ENCODE measurements at places on chromosomes 12 and 14.
A peak's percentile ranks its signal among the peaks of the same experiment; 100 is the strongest.

GRCh38 chr14:93531644-93532043, 100.9 kb downstream of the UNC79 start:
- no peak for DNase-seq

- no peak for DNase-seq
These were observed 75.5 kb downstream of the AVPR1A start for GRCh38 chr12:63075376-63076060.

- no peak for DNase-seq
These were observed 61.7 kb upstream of the AMIGO2 start for GRCh38 chr12:47141459-47141858.

- DNase-seq = peak; percentile 68
These were observed 5.8 kb downstream of the EFS start for GRCh38 chr14:23359167-23359626.

- no peak for DNase-seq
These were observed 1.6 kb downstream of the LRRC43 start for GRCh38 chr12:122184517-122184916.

DNA sequence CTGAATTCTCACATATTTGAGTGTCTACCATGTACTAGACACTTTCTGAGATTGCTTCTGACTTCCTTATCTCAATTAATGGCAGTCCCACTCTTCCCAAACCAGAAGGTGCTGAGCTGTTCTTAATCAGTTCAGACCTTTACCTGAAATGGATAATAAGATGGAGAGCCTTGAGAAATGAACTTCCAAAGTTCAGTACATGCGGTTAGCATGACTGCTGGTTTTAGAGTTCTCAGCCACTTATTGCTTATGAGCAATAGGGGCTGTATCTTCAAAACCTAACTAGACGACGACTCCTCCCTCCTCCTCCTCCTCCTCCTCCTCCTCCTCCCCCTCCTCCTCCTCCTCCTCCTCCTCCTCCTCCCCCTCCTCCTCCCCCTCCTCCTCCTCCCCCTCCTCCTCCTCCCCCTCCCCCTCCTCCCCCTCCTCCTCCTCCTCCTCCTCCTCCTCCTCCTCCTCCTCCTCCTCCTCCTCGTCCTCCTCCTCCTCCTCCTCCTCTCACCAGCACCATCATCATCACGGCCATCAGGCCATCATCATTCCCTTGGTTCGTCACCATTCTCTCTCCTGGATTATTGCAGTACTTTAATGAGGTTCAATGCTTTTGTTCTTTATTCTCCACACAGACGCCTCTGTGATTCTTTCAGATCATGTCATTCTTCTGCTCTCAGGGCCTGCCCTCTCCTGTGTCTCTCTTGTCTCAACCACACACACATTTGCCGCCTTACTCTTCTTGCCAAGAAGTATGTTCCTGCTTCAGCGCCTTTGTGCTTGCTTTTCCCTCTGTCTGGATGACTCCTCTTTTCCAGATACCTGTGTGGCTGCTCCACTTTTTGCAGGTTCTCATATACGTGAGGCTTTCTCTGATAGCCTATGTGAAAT, 2.7 kb downstream of the PCNX1 start:
- no peak for DNase-seq

- DNase-seq = no peak
These were observed 174.0 kb downstream of the SLC2A13 start for GRCh38 chr12:39931857-39932256.

GRCh38 chr14:88547386-88547780, 7.4 kb downstream of the PTPN21 start:
- DNase-seq = no peak

DNA sequence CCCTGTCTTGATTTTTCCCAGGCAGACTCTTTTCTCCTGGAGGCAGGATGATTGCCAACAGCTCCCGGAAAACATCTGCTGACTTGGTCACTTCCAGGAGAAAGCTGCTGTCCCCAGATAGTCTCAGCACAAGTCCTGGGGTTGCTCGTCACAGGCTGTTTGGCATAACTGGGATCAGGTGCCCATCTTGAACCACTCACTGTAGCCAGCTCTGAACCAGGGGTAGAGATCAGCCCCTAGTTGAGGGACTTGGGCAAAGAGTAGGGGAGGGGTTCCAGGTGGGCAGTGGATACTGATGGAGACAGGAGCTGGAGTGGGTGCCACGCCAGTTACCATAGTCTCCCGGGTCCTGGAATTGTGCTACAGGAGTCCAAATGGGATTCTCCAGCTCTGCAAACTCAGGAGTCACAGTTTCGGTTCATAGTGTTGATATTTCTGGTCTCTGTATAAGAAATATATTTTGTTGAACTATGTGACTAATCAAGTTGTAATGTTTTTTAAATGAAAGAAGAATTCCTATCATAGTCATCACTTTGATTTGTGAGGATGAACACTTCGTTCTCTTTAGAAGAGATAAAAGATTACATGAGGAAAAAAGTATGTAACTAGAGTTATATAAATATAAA, 1154.5 kb downstream of the AACS start:
- DNase-seq = no peak

GRCh38 chr12:92079054-92079385, 66.6 kb downstream of the BTG1 start:
- no peak for DNase-seq

GRCh38 chr12:111271674-111272418, 97.0 kb downstream of the PHETA1 start:
- DNase-seq = no peak

DNA sequence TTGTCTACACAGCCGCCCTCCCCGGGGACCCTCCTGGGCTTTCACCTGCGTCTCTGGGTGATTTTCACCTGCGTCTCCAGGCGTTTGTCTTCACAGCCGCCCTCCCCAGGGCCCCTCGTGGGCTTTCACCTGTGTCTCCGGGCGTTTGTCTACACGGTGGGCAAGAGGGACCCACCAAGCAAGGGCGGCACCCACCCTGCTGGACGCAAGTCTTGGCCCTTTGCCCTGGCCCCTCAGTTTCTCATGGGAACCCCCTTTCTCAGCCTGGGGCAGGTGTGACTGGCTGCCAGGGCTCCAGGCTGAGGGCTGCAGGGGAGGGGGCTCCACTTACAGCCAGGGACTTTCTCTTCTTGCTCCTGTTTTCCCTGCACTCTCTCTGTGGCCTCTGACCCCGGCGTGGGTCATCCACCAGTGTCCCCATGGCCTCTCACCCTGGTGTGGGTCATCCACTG, 68.6 kb upstream of the GALNT9 start:
- no peak for DNase-seq

GRCh38 chr14:20436363-20436755, 393 bp upstream of the KLHL33 start:
- no peak for DNase-seq

GRCh38 chr14:24398653-24399446, at the start of gene NYNRIN:
Gene NYNRIN, plus strand, starts transcription at chr14:24399003. Its CDS starts 244 bp downstream, at chr14:24399247.
- peak; percentile 86 for DNase-seq

DNA sequence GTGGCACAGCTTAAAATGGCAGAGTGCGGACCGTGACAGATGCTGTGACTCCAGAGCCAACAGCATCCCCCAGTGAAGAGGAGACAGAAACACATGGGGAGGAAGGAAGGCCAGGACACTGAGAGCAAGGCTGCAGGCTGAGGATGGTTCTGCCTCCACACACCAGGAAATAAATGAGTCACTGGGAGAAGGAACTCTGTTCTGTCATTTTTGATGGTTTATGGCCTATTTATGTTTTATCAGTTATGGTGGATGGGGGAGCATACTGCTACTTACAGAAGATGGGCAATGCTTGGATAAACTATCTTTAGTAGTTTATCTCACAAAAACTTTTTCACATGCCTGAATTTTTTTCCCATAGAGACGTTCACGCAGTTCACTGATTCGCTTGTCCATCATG, 33.8 kb downstream of the ZFYVE21 start:
- DNase-seq = peak; percentile 20

GRCh38 chr12:18750085-18750484, 12.2 kb downstream of the CAPZA3 start:
- no peak for DNase-seq

- no peak for DNase-seq
These were observed 231.9 kb downstream of the SLC25A21 start for GRCh38 chr14:36940476-36940875.

DNA sequence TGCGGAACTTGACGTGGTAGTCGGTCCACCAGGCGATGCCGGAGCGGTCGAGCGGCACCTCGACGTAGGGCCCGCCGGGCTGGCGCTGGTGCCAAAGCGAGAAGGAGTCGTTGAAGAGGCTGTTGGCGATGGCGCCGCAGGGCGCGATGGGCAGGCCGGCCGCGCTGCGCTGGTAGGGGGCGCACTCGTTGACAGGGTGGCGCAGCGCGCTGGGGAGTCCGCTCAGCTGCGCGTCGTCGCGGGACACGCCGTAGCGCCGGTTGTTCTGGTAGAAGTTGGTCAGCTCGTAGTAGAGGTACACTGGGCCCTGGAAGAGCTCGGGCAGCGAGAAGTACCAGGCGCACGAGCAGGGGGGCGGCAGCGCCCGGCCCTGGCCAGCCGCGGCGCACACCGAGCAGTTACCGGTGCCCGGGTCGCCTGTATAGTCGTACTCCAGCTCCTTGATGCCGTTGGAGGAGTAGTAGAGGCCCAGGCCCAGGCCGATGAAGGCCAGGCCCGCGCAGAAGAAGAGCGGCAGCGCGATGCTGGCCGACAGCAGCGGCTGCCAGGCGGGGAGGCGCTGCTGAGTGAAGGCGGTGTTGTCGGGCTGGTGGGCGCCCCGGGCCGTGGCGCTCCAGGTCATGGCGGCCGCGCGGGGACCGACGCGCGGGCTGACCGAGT, 482 bp downstream of the TMEM30B start:
- peak; percentile 91 for DNase-seq

GRCh38 chr12:30877105-30877875, 49.3 kb upstream of the TSPAN11 start:
- DNase-seq = no peak

GRCh38 chr12:76152181-76152807, 67.8 kb upstream of the NAP1L1 start:
- no peak for DNase-seq

DNA sequence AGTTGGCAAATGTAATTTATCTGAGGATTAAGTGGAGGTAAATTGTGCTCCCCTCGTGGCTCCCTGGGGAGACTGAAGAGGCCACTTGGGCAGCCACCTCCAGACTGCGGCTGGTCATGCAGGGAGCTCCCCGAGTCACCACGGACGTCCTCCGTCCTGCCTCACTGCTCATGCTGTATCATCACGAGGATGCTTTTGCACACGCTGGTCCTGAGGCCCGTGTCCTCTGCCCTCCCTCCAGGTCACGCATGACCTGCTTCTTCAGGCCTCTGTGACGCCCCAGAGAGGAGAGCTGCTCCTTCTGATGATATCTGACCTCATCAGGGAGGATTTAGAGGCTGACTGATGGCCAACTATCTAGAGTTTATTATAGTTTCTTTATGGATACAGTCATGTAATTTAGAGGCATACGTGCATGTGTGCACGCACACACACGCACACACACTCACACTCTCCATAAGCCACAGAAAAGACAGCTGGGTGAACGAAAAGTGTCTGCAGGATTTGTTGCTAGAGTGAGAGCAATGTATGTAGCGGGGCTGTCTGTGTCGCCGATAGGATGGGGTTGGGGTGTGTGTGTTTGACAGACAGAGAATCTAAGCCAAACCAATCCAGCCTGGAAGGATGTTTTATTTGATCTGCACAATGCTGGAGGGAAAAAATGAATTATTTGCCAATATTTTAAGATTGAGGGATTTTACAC, 160.0 kb downstream of the ADGRD1 start:
- DNase-seq = no peak

GRCh38 chr12:13257356-13257875, 60.9 kb downstream of the EMP1 start:
- DNase-seq = no peak

- no peak for DNase-seq
These were observed 87.8 kb upstream of the ATXN7L3B start for GRCh38 chr12:74449872-74450271.

- no peak for DNase-seq
These were observed 50.8 kb downstream of the RPS6KA5 start for GRCh38 chr14:91009501-91010152.

- DNase-seq = no peak
These were observed 233.4 kb upstream of the PELI2 start for GRCh38 chr14:55884819-55885218.

GRCh38 chr14:76827696-76828296, 1.6 kb downstream of the LRRC74A start:
- no peak for DNase-seq

- no peak for DNase-seq
These were observed 109.6 kb downstream of the BCAT1 start for GRCh38 chr12:24839268-24839791.

GRCh38 chr14:97074856-97075255, 277.7 kb downstream of the VRK1 start:
- no peak for DNase-seq

DNA sequence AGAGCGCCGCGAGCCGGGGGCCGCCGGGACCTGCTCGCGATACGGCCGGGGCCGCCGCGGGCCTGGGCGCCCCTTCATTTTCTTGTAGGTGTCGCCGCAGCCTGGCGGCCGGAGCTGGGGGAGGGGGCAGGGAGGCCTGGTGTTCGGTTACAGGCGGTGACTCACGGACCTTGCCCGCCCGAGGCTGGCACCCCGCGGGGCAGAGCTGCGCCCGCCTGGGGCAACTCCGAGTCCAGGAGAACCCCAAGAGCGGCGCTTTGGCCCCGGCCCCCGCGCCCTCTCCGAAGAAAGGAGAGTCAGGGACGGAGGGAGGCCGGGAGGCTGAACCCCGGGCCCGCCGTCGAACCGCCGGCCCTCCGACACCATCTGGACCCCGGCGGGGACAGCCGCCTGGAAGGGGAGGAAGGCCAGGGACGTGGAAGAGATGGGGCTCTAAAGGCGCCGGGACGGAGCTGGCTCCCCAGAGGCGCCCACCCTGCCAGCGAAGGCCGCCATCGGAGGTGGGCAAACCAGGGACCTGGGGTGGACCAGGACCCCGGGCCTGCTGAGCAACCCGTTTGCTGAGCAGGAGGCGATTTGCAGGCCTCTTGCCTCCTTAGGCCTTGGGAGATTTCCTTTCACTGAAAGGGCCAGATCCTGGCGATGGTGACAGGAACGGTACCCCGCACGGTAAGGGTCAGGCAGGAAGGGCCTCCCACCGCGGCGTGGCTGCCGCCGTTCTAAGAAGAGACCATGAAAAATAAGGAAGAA, 843 bp upstream of the NUAK1 start:
- peak; percentile 95 for DNase-seq

DNA sequence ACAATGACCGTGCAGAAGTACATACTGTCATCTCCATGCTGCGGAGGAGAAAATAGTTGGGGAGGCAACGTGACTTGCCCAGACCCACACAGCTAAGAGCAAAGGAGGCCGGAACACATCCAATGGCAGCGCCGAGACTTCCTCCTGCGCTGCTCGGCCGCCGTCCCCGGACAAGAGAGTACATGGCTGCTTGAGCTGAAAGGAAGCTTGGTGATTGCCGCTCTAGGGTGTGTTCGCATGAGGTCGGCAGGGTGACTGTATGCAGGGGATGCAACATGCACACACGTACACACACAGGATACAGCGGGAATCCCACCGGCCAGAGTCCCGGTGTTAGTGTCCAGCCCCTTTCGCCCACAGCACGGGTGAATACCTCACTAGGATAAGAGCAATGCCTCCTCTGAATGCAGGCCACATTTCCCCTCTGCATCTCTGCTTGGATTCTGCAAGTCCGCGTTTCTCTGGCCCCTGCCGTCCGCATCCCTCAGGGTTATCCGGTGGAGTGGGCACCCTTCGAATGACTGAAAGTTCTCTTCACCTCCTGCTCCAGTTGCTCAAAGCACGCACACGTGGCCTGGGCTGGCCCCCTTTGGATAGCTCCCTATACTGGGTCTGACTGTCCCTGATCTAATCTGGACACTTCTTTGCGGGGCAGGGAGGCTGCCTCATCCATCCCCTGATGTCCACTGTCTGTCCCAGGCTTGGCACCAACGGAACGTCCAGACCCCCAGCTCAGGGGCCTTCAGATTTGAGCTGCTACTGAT, 78.8 kb downstream of the GSC start:
- DNase-seq = no peak

- no peak for DNase-seq
These were observed 6.0 kb downstream of the RAD9B start for GRCh38 chr12:110508071-110508586.

All from mesenteric fat pad (tissue), 1 donor.